Sigmoid colon (tissue), 7 donors: ENCODE measurements at places on chromosomes 2 and 18. TPM values are rescaled to one million over a fixed set of nuclear protein-coding genes. Genes with fewer than 3 reads are reported as not detected.
A peak's percentile ranks its signal among the peaks of the same experiment; 100 is the strongest.

DNA sequence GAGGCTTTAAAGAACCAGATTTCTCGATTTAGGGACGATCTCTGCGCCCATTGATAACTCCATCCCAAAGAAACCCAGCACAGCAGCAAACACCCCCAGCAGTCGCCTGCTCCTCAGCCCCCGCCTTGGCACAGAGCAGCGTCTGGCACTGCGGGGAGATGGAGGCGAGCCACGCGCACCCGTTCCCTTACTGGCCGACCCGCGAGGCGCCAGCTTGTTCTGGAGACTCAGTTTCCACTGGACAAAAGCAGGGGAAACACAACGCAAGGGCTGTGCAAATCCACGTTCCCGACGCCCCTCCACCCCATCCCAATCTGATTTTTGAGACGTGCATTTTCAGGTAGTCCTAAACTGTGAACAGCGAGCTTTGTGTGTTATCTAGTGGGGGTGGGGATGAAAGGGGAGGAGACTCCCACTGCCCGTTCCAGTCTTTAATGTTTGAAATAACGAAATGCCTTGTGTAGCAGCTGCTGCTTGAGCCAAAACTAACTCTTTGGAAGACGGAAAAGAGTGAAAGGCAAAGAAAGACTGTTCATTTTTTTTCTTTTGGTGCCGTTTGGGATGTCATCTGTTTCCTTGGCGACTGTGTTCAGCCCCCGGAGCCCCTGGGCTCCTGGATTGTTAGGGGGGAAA lies 143.2 kb downstream of the MEIS1 start:
- peaks cover 26% of the 10 kb centered on the region for H3K4me1 ChIP-seq
- H3K27me3 ChIP-seq: peaks cover 3% of the 10 kb centered on the region
- H3K4me3 ChIP-seq: peak overlapping the region; percentile 73
- peak overlapping the region; percentile 98 for H3K27ac ChIP-seq
- no peaks in the 10 kb centered on the region for H3K36me3 ChIP-seq

- H3K36me3 ChIP-seq: no peaks in the 10 kb centered on the region
- DNase-seq: no peak
- no peak overlapping the region for H3K4me3 ChIP-seq
- H3K27me3 ChIP-seq: no peaks in the 10 kb centered on the region
These were observed 25.4 kb downstream of the KIF5C start for GRCh38 chr2:148900350-148900837.

DNA sequence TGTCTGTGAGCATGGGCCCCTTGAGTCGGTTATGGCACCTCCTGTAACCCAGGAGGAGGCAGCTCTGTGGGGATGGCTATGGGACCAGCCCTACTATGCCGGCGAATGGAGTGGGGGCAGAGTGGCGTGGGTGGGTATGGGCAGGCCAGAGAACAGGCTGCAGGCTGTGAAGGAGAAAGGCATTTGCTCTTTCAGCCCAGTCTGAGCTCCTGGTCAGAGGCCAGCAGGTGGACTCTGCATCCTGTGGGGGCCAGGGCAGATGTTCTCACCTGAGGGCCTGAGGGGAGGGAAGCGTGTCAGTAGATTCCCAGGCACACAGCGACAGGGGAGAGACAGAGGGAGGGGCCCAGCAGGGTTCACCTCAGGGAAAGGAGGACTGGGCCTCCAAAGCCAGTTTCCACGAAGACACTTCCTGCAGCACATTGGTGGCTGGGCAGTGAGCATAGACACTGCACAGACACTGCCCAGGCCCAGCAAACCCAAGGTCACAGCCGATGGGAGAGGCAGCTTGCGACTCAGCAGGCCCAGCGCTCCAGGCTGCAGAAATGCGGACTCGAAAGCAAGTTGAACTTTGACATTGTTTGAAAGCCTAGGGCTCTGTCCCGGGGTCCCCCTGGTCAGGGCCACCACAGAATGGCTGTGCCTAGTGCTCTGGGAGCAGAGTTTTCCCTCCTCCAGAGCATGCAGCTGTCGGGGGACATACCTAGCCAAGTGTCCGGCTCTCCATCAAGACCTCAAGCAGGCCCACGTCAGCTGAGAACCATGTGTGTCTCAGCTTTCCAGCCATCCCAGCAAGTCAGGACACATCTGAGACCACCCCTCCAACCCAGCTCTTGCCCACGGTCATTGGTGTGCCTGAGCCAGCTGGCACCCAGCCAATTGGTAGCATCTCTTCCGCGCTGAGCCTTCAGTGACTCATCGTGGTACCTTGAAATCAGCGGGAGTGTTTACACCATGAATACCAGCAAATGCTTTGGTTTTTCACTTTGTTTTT lies 53.8 kb downstream of the TGOLN2 start:
- no peaks in the 10 kb centered on the region for H3K4me1 ChIP-seq
- peak; percentile 79 for DNase-seq
- H3K27me3 ChIP-seq: no peaks in the 10 kb centered on the region
- H3K4me3 ChIP-seq: no peak overlapping the region
- peak overlapping the region; percentile 19 for H3K27ac ChIP-seq
- H3K36me3 ChIP-seq: no peaks in the 10 kb centered on the region

GRCh38 chr18:59823596-59824195 lies 76.1 kb upstream of the PMAIP1 start:
- peak; percentile 87 for DNase-seq
- H3K36me3 ChIP-seq: no peaks in the 10 kb centered on the region
- H3K27ac ChIP-seq: no peak overlapping the region
- no peaks in the 10 kb centered on the region for H3K27me3 ChIP-seq
- H3K4me3 ChIP-seq: no peak overlapping the region

GRCh38 chr18:50671376-50671775 lies 111.5 kb downstream of the MAPK4 start:
- no peak overlapping the region for H3K27ac ChIP-seq
- H3K27me3 ChIP-seq: no peaks in the 10 kb centered on the region
- H3K4me3 ChIP-seq: no peak overlapping the region
- H3K36me3 ChIP-seq: no peaks in the 10 kb centered on the region

- no peak overlapping the region for H3K4me3 ChIP-seq
- H3K36me3 ChIP-seq: no peaks in the 10 kb centered on the region
- no peak overlapping the region for H3K27ac ChIP-seq
- no peak for DNase-seq
- H3K27me3 ChIP-seq: no peaks in the 10 kb centered on the region
- peaks cover 10% of the 10 kb centered on the region for H3K4me1 ChIP-seq
These were observed 423.2 kb upstream of the NRP2 start for GRCh38 chr2:205259121-205259520.

GRCh38 chr2:54183281-54183680 lies 67.9 kb downstream of the ACYP2 start:
- DNase-seq: no peak
- H3K36me3 ChIP-seq: no peaks in the 10 kb centered on the region
- H3K27me3 ChIP-seq: no peaks in the 10 kb centered on the region
- H3K4me1 ChIP-seq: no peaks in the 10 kb centered on the region

GRCh38 chr2:131419441-131419840 lies 55.5 kb upstream of the RAB6D start:
- peaks cover 4% of the 10 kb centered on the region for H3K27me3 ChIP-seq
- no peak for DNase-seq
- H3K4me1 ChIP-seq: no peaks in the 10 kb centered on the region
- no peaks in the 10 kb centered on the region for H3K36me3 ChIP-seq

- H3K4me3 ChIP-seq: no peak overlapping the region
- no peak for DNase-seq
- H3K36me3 ChIP-seq: no peaks in the 10 kb centered on the region
- H3K27ac ChIP-seq: no peak overlapping the region
These were observed 38.4 kb downstream of the SPC25 start for GRCh38 chr2:168851674-168852320.

- no peak overlapping the region for H3K4me3 ChIP-seq
- H3K4me1 ChIP-seq: no peaks in the 10 kb centered on the region
- DNase-seq: no peak
- no peaks in the 10 kb centered on the region for H3K36me3 ChIP-seq
- H3K27ac ChIP-seq: no peak overlapping the region
These were observed 15.8 kb downstream of the ATF2 start for GRCh38 chr2:175152242-175152641.

DNA sequence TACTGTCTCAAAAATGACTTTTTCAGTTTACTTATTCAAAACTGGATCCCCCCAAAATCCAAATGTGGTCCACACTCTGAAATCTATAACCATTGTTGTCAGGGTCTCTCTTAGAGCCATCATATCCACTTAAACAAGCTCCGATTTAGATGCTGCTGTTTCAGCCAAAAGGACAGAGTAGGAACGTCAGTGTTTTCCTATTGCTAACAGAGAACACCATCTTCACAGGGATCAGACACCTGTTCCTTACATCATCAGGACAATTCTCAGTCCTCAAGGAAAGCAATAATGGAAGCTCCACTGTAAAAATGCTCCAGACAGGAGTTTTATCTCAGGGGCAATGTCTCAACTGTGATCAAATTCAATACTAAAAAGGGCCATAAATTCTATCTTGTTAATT lies 155.4 kb downstream of the STK39 start:
- DNase-seq: no peak
- no peak overlapping the region for H3K27ac ChIP-seq
- no peaks in the 10 kb centered on the region for H3K36me3 ChIP-seq
- H3K4me3 ChIP-seq: no peak overlapping the region
- H3K4me1 ChIP-seq: peaks cover 10% of the 10 kb centered on the region

RAB17 gene
- total RNA-seq: 2.8 TPM

PLGLB1 gene
- 1.1 TPM for total RNA-seq

BOLL gene
- total RNA-seq: not detected

REG3A gene
- total RNA-seq: not detected

C2orf78 gene
- not detected for total RNA-seq

PNKD gene
- 95.1 TPM for total RNA-seq

MAB21L4 gene
- not detected for total RNA-seq

FOXI3 gene
- total RNA-seq: not detected

SNED1 gene
- 18.9 TPM for total RNA-seq

GATA6 gene
- total RNA-seq: 3.5 TPM

EEF1B2 gene
- total RNA-seq: 680 TPM

FAM136A gene
- total RNA-seq: 25.3 TPM

SGPP2 gene
- total RNA-seq: 1.1 TPM
